Activated CD8-positive, alpha-beta memory T cell treated with anti-CD3 and anti-CD28 coated beads for 1 hour (primary cell): ENCODE measurements at places on chromosomes 7 and 10.

DNA sequence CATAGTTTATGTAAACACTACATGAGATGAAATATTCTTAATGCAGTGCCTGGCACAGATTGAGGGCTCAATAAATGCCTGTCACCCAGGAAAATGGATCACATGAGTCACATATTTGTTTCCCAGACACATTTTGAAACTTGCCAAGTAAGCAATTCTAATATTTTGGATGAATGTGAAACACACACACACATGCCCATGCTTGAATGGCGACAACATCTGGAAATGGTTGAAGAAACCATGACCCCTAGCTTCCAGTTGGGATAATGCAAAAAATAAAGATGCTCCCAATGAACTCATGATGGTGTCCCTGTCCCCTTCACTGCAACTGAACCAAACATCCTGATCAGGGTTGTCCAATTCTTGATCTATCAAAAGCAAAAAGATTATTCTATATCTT, 797.3 kb downstream of the XPNPEP1 start:
- DNase-seq = no peak

GRCh38 chr10:70583669-70584037, 18.9 kb downstream of the PRF1 start:
- no peak for DNase-seq

- no peak for DNase-seq
These were observed 481.6 kb downstream of the SH2D4B start for GRCh38 chr10:81019029-81019890.

DNA sequence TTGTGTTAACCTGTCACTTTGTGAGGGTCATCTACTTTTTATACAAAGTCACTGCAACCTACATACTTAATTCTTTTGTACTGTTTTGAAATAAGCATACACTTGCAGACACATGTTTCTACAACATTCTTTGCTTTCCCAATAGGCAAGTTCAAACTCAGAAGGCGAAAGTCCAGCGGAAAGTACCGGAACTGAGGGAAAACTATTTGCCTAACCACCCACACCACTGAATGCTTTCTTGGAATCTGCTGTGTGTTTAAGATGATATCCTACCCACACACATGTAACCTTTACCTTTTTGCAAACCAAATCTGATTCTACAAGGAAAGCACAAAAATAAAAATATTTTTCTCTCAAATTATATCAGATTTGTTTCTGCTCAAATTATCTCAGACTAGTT, 139.4 kb upstream of the AGR3 start:
- no peak for DNase-seq

DNA sequence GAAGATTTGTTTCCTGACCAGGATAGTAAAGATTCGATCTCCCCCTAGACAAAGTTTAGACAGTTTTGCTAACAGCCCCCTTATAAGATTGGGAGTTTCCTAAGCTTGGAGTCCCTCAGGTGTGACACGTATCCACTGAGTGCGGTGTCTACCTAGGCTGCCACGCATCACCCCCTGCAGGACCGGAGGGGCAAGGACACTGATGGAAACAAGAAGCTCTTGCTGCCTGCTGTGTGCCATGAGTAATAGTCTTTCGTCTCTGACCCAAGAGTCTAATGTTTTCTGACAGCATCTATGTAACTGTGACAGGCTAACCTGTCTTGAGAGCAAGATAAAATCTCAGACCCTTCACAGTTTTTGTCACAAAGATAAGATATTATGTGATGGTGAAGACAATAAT, 173.5 kb downstream of the SEMA3E start:
- DNase-seq = no peak

DNA sequence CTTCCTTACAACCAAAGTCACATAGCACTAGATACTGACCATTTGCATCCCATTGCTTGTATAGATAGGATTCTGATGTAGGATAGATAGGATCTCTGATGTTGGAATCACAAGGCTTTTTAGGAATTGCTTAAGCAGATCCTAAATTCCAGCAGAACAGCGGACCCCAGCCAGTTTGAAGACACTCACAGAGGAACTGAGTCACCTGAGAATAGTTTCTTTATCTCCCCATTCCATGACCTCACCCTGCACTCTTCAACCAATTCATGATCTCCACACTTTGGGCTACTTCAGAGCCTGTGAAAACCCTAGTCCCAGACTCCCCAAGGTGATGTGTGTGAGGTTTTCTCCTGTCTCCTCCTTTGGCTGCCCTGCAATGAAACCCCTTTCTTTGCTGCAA, 179.4 kb downstream of the CNTNAP2 start:
- DNase-seq = no peak

GRCh38 chr7:149854611-149855360, 16.6 kb downstream of the ZNF862 start:
- no peak for DNase-seq

GRCh38 chr10:3950676-3951275, 165.8 kb upstream of the KLF6 start:
- DNase-seq = peak; percentile 15

GRCh38 chr10:646118-646524, 43.3 kb downstream of the DIP2C start:
- no peak for DNase-seq

DNA sequence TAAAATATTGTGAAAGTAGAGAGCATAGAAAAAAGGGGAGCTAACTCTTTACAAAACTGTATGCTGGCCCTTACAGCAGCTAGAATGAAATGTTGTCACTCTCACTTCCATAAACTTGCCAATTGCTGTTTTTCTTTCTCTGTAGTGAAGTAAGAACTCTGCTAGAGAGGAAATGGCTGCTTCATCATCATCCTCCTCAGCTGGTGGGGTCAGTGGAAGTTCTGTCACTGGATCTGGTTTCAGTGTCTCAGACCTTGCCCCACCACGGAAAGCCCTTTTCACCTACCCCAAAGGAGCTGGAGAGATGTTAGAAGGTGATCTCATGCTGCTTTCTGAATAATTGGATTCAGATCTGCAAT, 7.6 kb upstream of the ASCC1 start:
- DNase-seq = no peak

- no peak for DNase-seq
These were observed 13.4 kb downstream of the SERPINE1 start for GRCh38 chr7:101140339-101140699.

GRCh38 chr7:27459021-27459730, 203.5 kb downstream of the HIBADH start:
- no peak for DNase-seq

DNA sequence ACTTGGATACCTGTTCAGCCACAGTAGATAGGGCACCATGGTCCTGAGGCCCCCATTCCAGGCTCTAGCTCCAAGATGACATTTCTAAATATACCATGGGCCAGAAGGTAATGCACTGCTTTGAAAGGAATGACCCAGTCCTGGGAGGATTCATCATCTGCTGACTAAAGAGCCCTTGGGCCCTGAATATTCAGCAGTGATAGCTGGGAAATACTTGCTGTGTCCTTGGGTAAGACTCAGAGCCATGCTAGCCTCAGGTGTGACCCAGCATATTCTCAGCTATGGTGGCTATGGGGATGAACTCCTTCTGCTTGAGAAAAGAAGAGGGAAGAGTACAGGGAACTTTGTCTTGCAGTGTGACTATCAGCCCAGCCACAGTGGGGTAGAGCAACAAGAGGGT, 21.3 kb upstream of the AGR2 start:
- no peak for DNase-seq

- no peak for DNase-seq
These were observed 49.3 kb downstream of the PNLIPRP2 start for GRCh38 chr10:116669832-116670644.

DNA sequence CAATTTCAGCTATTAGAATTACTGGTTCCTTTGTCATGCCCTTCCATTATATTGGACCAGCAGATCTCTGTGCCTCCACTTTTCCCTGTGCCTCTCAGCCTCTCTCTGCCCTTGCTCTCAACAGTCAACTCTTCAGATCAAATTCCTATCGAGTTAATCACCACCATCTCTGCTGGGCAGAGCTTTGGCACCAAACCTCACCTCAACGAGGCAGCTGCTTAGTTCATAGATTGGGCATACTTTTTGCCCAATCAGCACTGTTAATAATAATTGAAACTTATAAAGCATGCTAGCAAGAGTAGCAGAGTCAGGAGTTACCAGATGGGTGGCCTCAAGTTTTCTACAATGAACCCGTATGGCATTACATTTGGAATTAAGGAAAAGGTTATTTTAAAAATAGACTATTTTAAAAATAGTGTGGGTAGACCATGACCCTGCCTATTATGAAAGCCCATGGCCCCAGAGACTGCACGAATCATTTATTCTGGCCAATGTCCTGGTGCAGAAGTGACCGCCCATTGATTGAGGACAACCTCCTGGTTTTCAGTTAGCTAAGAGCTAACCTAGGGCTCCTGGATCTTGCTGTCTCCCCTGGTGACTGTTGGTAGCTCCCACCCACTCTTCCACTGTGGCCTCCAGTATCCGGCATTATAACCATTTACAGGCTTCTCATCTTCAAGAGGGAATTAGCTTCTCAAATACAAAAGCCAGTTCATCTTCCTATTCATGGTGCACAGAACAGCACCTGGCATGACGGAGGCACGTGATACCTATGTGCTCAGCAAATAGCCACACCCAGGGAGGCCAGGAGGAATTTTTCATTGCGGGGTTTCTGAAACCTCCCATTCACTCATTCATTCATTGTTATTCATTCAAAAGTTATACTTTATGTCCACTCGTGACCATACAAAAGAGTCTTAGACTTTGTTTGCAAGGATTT, 265.4 kb downstream of the INHBA start:
- no peak for DNase-seq
